ENCODE measurements at places on chromosomes 11 and 22.

DNA sequence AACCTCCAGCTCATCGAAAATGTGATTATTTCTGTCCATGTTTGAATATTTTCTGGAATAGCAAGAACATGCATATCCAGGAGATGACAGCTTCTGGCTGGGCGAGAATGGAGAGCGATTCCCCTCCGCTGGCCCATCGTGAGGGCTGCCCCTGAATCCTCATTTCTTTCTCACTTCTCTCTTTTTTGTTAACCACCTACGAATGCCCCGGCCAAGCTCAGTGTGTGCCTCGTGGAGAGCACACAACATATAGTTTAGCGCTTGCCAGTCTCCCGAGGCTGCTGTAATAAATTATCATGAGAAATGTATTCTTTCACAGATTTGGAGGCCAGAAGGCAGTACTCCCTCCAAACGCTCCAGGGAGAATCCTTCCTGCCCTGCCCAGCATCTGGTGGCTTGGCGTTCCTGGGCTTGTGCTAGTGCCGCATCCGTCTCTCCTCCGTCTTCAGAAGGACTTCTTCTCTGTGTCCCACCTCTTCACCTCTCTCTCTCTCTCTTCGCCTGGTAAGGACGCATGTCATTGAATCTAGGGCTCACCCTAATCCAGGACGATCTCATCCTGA lies 1306.0 kb downstream of the TBC1D22A start:
- no peak for DNase-seq

GRCh38 chr22:50400406-50400805 lies 57.3 kb downstream of the PPP6R2 start:
- DNase-seq, result no peak

GRCh38 chr22:32204040-32204855 lies 625 bp downstream of the RFPL2 start:
- peak; percentile 45 for DNase-seq

DNA sequence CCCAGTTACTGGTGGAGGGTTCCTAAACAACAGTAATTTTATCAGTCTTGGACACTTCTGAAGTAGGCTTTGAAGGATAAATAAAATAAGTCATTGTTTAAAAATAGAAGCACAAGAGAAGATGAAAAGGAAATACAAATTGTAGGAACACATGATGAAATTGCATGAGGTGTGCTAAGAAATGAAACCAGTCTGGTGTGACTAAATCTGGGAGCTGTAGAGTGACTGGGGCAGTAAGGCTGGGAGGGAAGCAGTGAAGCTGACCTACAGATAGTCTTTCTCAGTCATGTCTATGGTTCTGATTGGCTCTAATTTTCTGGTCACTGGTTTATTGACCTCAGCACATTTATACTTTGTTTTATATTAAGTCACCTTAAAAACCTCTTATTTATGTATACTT lies 139.1 kb downstream of the SLC17A6 start:
- DNase-seq, result no peak

- peak; percentile 57 for DNase-seq
Measured at GRCh38 chr11:46553814-46554212, 40.0 kb downstream of the AMBRA1 start.
